Right kidney (tissue), 9 donors: ENCODE measurements at places on chromosomes 6 and 20.
A peak's percentile ranks its signal among the peaks of the same experiment; 100 is the strongest.

GRCh38 chr6:313917-314316 is 21.6 kb downstream of the DUSP22 start:
- DNase-seq: no peak

DNA sequence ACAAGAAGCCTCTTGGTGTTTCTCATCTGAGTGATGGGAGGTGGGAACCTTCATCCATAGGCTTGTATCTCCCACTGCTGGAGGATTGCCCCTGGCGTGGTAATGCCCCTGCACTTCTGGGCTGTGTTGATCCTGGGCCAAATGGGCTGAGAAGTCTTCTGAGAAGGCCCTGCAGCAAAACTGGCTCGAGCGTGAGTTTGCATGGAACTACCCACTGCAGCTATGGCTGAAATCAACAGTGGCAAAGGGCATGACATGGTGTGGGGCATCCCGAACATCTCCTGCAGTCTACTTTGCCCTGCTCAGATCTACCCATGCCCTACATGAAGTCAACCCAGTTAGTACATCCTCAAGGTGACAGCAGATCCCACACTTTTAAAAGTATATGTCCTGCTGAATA is 130.6 kb downstream of the NRN1 start:
- DNase-seq: no peak

DNA sequence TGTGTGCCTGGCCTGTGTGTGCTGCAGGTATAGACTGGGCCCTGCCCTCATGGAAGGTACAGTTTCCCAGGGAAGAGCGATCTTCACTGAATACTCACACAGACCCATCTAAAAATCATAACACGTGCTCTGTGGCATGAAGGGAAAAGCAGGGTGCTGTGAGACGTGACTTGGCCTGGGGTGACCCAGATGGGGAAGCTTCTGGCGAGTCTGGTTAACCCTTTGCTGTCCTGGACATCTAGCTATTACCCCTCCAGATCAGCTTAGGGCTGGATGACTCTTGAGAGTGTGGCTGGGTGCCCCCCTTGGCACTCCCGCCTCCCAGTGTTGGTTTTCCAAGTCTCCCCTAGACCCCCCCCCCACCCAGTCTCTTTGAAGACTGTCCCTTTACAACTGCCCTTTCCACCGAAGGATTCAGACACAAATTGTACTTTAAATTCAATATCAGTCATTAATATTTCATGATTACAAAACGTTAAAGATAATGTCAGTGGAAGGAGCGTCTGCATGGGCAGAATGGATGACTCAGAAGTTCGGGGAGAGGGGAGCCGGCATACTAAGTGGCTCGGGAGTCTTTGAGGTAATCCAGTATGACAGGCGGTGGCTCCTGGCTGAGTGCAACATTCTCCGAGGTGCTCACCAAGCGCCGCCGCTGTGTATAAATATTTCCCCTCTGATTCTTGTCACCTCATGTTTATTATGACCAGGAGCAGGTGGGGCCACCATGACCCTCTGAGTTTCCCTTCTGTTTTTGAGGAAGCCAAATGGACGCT is 77.3 kb downstream of the CD40 start:
- DNase-seq: no peak

DNA sequence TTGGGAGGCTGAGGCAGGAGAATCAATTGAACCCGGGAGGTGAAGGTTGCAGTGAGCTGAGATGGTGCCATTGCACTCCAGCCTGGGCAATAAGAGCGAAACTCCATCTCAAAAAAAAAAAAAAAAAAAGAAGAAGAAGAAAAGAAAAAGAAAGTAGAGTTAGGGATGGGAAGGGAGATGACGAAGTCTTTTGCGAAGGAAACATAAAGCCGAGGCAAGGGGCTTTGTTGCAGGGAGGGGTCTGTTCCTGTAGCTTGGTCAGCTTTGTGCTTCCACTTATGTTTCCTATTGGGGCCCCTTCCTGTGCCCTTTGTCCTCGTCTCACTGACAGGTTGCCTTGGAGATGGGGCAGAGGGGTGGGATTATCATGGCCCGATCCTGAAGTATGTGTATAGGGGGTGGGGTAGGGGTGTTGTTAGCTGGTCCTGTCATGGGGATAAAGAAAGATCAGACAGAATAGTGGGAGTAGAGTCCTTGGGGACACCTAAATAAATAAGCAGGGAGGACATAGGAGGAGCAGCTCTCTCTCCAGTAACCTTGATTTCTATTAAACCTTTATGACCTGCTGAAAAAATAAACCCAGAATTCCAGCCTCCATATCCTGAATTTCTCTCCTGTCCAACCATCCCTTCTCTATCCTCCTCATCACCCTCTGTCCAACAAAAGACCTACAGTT is 1.1 kb upstream of the CLIC1 start:
- no peak for DNase-seq

GRCh38 chr6:157229713-157230112 is 93.6 kb downstream of the TMEM242 start:
- DNase-seq: no peak

- no peak for DNase-seq
These were observed 60.8 kb downstream of the DNAH8 start for GRCh38 chr6:38775870-38776269.

DNA sequence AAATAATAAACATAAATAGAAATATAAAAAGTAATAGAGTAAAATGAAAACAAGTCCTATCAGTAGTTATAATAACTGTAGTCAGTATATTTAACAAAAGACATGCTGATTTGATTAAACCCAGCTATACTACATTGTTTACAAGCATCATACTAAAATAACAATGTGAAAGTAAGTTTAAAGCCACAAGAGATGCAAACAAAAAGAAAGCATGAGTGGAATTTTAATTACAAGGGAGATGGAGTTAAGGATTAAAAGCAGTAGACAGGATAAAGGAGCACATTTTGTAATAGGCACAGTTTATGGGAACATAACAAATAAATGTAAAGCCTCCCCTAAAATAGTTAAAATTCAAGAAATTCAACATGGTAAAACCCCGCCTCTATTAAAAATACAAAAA is 41.5 kb downstream of the SENP6 start:
- DNase-seq: no peak

- no peak for DNase-seq
These were observed 79.9 kb downstream of the PREX1 start for GRCh38 chr20:48747840-48748414.

DNA sequence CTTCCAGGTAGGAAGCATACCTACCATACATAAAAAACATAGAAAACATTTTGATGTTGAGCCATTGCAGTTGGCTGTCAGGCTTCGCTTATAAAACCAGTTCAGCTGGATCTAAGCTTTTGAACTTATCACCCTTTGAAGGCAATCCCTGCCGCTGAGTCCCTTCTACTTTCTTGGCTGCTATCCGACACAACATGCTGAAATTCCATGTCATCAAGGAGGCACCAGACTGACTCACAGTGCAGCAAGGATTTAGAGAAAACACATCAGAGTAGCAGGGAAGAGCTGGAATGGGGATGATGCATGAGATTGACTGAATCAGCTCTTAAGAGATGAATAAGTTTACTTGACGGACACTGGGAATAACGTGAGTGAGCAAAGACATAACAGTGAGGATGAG is 135.0 kb upstream of the MAN1A1 start:
- no peak for DNase-seq

- DNase-seq: no peak
These were observed 71.6 kb downstream of the GJA1 start for GRCh38 chr6:121506761-121507754.

- DNase-seq: no peak
These were observed 208.0 kb upstream of the EXOC2 start for GRCh38 chr6:900716-901605.

- peak; percentile 27 for DNase-seq
These were observed 112.0 kb upstream of the COL21A1 start for GRCh38 chr6:56359201-56359899.

- DNase-seq: no peak
These were observed 123.0 kb downstream of the SOBP start for GRCh38 chr6:107612762-107613415.

DNA sequence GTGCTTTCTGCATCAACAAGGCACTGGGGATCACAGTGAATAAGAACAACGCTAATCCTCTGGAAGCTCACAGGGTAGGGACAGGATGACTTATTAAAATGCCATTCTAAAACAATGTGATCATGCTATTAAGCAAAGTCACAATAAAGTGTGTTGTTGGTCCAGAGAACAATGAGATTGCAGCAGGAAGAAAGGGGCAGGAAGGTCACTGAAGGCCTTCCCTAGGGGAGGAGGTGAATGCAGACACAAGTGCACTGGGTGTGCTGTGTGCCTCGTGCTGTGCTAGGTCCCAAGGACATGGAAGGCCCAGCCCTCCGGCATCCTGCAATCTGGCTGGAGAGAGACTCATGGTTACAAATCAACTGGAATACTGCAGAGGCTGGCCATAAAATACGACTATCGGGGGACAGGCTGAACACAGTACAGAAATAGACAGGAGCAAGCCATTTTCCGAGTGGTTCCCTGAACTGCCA is 55.7 kb downstream of the LYRM4 start:
- no peak for DNase-seq

GRCh38 chr6:44564906-44565524 is 177.5 kb downstream of the CDC5L start:
- DNase-seq: no peak

DNA sequence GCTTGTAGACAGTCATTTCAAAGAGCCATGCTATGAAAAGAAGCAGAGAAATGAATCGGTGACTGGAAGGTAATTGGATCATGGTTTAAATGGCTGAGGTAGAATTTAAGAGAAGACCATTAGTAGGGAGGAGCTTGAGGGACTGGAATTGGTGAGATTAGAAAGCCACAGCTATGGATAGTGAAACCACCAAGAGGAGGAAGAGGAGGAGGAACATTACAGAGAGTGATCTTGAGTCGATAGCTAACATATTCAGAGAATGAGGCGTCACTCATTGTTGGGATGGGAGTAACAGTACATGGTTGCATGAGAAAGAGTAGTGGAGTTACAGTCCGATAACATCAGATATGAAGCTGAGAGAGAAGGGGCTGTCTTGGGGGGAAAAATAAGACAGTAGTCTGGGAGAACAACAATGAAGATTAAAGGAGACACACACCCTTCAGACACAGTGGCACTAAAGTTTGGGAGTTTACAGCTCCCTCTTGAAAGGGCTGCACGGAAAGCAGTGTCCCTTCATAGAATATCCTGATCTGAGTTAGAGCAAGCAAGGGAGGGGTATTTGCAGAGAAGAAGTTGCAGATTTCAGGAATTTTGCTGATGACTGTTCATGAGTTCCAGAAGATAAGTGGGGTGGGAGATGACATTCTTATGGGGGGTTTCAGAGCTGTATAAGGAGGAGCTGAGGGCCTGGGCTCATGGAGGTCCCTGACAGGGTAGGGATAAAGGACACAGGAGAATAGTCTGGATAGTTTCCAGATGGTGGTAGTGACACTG is 15.1 kb upstream of the LAMP5 start:
- DNase-seq: no peak

GRCh38 chr6:53446151-53446550 is 97.4 kb upstream of the ELOVL5 start:
- DNase-seq: no peak

GRCh38 chr6:42293386-42293977 is 75.8 kb upstream of the MRPS10 start:
- DNase-seq: no peak

DNA sequence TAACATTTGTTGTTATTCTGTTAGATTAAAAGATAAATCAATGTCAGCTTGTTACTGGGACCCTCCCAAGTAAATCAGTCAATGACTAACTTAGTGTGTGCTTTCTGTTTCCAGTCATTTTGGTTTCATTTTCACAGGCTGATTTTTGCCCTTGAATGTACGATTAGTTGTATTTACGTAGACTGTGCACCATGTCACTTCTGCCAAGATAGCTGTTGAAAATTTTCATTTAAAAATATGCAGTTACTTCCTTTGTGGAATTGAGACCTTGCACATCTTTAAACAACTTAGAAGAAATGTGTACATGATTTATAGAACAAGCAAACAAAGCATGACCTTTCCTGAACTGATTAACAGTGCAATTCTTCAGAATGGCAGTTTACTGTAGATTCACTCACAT is 944.8 kb upstream of the CITED2 start:
- peak; percentile 17 for DNase-seq

- DNase-seq: no peak
These were observed 116.3 kb upstream of the CHD6 start for GRCh38 chr20:41734506-41734945.

DNA sequence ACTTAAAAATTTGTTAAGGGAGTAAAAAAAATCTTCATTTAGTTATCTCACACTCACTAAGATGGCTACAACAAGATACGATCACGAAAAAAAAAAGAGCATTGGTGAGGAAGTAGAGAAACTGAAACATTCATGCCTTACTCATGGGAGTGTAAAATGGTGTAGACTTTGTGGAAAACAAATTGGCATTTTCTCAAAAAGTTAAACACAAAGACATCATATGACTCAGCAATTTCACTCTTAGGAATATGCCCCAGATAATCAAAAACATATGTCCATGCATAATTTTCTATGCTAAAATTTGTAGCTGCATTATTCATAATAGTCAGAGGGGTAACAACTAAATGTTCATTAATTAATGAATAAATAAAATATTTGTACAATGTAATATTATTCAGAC is 120.9 kb upstream of the IRAK1BP1 start:
- DNase-seq: no peak

- no peak for DNase-seq
These were observed 287.4 kb downstream of the CD109 start for GRCh38 chr6:73983367-73983766.

- no peak for DNase-seq
These were observed 84.5 kb downstream of the DNAH8 start for GRCh38 chr6:38799529-38800184.

DNA sequence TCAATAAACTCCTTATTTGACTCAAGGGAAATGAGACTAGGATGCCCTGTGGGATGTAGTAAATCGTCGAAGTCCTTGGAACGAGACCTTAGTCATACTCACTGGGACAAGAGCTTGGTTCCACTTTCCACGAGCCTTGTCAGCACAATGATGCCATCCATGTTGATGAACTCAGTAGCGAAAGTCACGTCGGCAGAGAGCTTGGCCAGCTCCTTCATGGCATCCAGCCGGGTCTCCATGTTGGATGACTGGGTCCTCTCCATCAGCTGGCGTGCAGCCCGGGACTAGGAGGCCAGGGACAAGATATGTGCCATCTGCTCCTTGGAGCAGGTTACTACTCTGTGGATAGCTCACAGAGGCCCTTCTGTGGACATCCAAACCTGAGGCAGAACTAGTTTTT is 17.5 kb downstream of the ELMO2 start:
- DNase-seq: no peak

DNA sequence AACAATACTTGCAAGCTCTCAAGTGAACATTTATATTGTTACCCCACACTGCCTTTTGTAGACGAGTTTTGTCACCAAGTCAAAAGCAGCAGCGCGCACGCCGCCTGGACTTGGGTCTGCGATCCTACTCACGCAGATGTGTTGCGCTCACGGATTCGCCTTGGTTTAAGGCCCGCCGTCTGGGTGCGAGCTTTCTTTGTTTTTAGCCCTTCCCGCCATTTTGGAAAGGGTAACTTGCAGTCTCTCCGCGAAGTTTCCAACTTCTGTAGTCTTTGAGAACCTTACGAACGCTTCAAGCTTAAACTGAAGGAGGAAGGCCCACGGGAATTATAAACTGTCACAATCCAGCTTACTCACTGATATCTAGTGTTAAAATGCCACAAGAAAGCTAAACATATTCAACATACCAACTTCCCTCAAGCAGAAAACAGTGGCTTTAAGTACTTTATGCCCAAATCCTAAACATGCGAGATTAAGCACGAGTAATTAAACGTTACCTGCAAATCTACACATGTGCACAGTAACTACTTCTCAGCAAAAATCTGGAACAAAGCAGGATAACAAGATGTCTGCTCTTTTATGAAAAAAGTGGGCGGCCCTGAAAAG is 80.4 kb upstream of the BTN3A2 start:
- peak; percentile 70 for DNase-seq
